ENCODE measurements at places on chromosomes 12 and 14.

- peaks cover 22% of the 10 kb centered on the region for H3K27me3 ChIP-seq
- H3K27ac ChIP-seq = no peak overlapping the region
- H3K4me1 ChIP-seq = no peaks in the 10 kb centered on the region
- no peak for DNase-seq
Measured at GRCh38 chr14:103361867-103362266, 23.3 kb upstream of the MARK3 start.

- H3K27me3 ChIP-seq = no peaks in the 10 kb centered on the region
- peaks cover 50% of the 10 kb centered on the region for H3K4me1 ChIP-seq
- no peaks in the 10 kb centered on the region for H3K36me3 ChIP-seq
- peak overlapping the region; percentile 88 for H3K4me3 ChIP-seq
- H3K27ac ChIP-seq = peak overlapping the region; percentile 92
- DNase-seq = no peak
Measured at GRCh38 chr14:65229748-65230728, 127.7 kb upstream of the MAX start.

GRCh38 chr12:106953352-106954250 is 2.1 kb upstream of the TMEM263 start:
- peaks cover 22% of the 10 kb centered on the region for H3K4me1 ChIP-seq
- peaks cover 5% of the 10 kb centered on the region for H3K27me3 ChIP-seq
- H3K27ac ChIP-seq = no peak overlapping the region
- H3K36me3 ChIP-seq = peaks cover 5% of the 10 kb centered on the region
- DNase-seq = no peak
- H3K4me3 ChIP-seq = no peak overlapping the region

- H3K36me3 ChIP-seq = no peaks in the 10 kb centered on the region
- no peak for DNase-seq
- H3K4me1 ChIP-seq = peaks cover 7% of the 10 kb centered on the region
- H3K27ac ChIP-seq = no peak overlapping the region
- peaks cover 5% of the 10 kb centered on the region for H3K27me3 ChIP-seq
- H3K4me3 ChIP-seq = no peak overlapping the region
Measured at GRCh38 chr14:75267141-75267721, 11.4 kb upstream of the FOS start.

GRCh38 chr14:95250140-95250769 is 69.5 kb downstream of the CLMN start:
- no peak for DNase-seq
- no peak overlapping the region for H3K4me3 ChIP-seq
- no peak overlapping the region for H3K27ac ChIP-seq
- H3K27me3 ChIP-seq = no peaks in the 10 kb centered on the region
- peaks cover 2% of the 10 kb centered on the region for H3K36me3 ChIP-seq

GRCh38 chr12:113302886-113303640 is 31.8 kb downstream of the SLC8B1 start:
- H3K4me1 ChIP-seq = peaks cover 33% of the 10 kb centered on the region
- peak overlapping the region; percentile 20 for H3K27ac ChIP-seq
- peaks cover 47% of the 10 kb centered on the region for H3K36me3 ChIP-seq
- peak; percentile 20 for DNase-seq
- peak overlapping the region; percentile 9 for H3K4me3 ChIP-seq
- H3K27me3 ChIP-seq = no peaks in the 10 kb centered on the region

GRCh38 chr12:19161216-19161615 is 31.7 kb downstream of the PLEKHA5 start:
- no peak overlapping the region for H3K4me3 ChIP-seq
- DNase-seq = no peak
- H3K4me1 ChIP-seq = no peaks in the 10 kb centered on the region
- no peaks in the 10 kb centered on the region for H3K36me3 ChIP-seq
- H3K27me3 ChIP-seq = no peaks in the 10 kb centered on the region

DNA sequence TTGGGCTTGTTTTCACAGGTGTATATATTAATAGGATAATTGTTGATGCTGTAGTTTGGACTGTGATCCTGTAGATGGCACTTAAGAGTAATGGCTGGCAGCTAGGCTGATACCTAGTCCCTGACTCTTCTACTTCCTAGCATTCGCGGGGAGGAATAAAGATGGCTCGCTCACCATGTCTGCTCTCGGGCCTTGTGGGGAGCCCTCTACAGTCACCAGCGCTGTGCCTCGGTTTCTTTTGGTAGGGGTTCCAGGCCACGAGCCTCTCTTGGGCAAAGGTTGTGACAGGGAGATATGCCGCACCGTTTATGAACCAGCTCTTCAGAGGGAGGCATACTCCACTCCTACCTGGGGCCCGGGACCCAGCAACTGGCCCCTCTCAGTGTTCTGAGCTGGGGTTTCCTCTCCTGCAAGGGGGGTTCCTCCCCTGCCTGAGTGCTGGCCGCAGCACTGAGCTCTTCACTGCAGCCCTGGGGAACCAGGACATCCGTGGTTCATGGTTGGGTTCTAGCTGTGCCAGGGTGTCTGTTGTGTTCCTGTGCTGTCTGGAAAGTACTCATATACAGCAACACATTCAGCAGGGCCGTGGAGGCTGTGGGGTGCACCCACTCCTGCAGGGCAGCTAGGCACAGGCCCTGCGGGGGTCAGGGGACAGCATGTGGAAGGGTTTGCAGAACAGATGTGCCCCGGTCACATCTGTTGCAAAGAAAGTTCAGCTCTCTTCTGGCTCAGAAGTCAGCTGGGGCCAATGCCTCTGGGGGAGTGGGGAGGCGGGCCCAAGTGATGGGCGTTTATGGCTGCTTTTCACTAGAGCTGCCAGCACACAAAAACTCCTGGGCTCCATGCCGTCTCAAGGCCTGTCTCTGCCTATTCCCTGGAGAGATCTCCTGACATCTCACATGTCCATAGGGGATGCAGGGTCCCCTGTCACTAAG is 147.9 kb downstream of the PPFIA2 start:
- no peak for DNase-seq
- H3K27me3 ChIP-seq = no peaks in the 10 kb centered on the region
- no peak overlapping the region for H3K4me3 ChIP-seq
- no peaks in the 10 kb centered on the region for H3K36me3 ChIP-seq

DNA sequence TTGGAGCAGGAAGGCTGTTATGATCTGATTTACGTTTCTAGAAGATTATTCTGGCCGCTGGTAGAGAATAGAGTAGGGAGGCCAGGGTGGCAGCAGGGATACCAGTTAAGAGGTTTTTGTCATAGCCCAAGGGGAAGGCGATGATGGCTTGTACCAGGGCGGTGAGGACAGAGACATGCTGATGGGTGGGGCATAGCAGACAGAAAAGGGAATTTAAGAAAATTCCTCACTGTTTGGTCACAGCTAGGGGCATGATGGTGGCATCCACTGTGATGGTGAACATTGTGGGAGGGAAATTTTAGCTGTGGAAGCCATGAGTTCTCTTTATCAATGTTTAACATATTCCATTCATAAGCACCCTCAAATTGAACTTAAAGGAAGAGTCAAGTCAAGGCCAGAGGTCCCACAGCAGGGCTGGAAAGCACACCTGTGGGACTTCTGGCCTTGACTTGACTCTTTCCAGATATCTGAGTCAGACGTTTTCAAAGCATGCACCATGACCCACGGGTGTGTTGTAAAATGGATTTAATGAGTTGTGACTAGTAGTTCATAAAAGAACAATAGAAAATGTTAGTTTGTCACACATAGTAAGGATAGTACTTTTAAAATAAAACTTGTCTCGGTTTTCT is 134.6 kb downstream of the CHST11 start:
- no peak for DNase-seq
- H3K36me3 ChIP-seq = peaks cover 47% of the 10 kb centered on the region
- no peaks in the 10 kb centered on the region for H3K27me3 ChIP-seq
- H3K4me3 ChIP-seq = peak overlapping the region; percentile 0
- H3K27ac ChIP-seq = peak overlapping the region; percentile 4

- H3K4me1 ChIP-seq = peaks cover 37% of the 10 kb centered on the region
- H3K27ac ChIP-seq = peak overlapping the region; percentile 71
- peak overlapping the region; percentile 80 for H3K4me3 ChIP-seq
- DNase-seq = no peak
Measured at GRCh38 chr14:21098892-21099595, 589 bp upstream of the ZNF219 start.

All from stimulated activated naive B cell treated with anti-CD40 and anti-IgM and Interleukin-4, amounts not matched to agents 10 μg/mL and 1 μg/mL and 100 μg/mL, for 72 hours (primary cell).